Stimulated activated CD4-positive, alpha-beta T cell treated with anti-CD3 and anti-CD28 coated beads, Interleukin-15, amount 100 ng/mL, for 24 hours (primary cell): ENCODE measurements at places on chromosomes 6 and 20.

DNA sequence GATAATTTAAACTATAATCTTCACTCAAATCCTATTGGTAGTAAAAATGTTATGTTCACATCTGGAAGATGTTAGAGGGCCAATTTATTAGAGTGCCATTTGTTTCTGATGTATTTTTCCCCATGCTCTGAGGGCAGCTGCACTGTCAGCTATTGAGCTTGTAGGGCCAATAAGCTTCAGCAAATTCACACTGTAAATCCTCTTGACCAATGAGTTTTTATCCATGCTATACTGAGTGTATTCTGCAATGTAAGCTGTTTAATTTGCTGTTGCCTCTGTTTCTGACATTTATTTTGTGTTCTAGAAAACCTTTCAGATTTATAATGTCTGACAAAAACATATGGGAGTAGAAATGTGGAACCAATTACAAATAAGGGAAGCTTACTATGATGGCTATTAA is 62.6 kb downstream of the OGFRL1 start:
- no peak for DNase-seq

GRCh38 chr20:1629321-1629720 is 9.5 kb upstream of the SIRPB1 start:
- no peak for DNase-seq

DNA sequence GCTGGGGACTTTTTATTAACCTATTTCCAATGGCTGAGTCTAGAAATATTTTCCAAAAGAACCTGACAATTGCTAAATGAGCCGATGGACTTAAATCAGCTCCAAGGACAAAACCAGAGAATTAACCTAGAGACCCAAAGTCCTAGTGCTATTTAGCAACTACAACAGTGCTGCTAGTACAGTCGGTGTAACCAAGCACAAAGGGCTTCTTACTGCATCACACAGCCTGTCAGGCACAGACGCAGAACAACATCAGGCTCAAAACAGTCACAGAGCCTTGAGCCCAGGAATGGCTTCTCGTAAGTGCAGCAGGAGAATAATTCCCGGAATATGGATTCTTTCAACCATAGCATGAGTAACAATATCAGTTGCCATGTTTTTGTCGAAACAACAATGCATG is 70.0 kb downstream of the GFOD1 start:
- DNase-seq: no peak

GRCh38 chr6:129755787-129756186 is 45.8 kb upstream of the ARHGAP18 start:
- no peak for DNase-seq

GRCh38 chr20:9572670-9573069 is 58.3 kb downstream of the LAMP5 start:
- no peak for DNase-seq

DNA sequence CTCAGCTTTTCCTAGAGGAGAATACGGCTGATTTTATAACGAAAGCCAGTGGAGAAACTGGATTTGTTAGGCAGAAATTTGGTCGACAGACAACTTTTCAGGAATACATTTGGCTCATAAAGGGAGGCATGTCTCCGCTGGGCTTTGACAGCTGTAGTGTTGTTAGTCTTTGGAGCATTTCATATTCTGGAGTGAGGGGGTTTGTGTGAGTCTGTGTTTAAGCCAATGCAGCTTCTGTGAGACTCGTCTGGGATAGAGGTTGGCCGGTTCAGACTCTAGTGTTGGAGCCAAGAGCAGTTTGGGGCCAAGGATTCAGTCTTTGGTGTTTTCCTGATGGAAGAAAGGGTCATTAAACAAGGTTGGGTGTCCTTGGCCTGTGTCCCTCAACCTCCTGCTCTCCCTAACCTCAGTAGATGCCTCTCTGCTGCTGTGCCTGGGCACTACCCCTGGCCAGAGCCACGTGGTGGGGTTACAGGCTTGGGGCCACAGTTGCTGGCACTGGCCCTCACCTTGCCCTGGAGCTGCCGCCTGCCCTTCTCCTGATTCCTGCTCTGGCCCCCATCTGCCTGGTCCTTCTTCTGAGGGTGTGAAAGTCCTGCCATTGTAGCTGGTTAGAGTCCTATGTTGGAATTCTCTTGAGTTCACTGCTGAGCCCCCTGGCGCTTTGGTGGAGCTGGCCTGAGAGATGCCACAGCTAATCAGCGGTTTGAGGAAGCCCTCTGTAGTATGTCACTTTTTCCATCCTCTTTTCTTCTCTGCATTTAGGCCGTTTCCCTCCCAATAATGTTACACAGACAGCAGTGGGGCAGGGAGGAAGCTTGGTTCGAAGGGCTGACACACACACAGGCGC is 6.9 kb downstream of the PTK7 start:
- no peak for DNase-seq

DNA sequence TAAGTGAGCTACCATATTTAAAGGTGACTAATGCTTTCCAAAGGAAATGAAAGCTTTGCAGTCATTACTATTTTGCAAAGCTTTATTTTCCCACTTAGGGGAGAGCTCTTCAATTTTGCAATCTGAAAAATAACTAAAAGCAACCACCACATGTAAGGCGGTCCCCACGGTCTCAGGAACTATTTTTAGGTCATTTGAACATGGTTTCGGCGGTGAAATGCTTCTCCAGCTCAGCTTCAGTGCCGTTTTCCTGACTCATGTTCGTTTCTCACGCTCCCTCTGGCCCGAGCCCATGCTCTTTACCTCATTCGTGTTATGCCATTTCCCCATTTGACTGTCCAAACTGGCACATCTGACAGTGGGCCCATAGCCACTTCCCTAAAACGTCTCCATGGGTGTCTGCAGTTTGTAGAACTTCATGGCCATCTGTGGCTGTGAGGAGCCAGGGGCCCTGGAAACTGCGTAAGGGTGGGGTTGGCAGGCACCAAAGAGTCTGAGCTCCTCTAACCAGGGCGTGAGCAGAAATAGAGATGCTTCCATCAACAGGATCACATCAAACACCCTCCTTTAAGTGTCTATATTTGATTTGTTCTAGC is 46.5 kb downstream of the ADTRP start:
- peak; percentile 83 for DNase-seq

DNA sequence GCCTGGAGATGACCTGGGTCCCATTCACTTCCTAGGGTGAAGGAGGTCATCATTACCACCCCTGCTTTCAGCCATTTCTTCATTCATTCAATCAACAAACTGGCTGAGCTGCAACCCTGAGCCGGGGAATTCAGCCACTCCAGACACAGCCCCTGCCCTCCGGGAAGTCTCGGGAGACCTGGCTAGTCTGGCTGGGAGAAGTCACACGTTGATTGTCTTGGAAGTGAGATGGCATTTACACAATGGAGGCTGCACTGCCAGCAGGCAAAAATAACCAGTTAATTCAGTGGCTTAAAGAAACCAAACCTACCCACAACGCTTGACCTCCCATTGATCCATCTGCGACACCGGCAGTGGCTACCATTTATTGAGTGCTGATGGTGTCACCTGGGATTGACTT is 2.0 kb upstream of the PMEPA1 start:
- DNase-seq: no peak

- DNase-seq: no peak
Observed at GRCh38 chr20:2429051-2429450, 41.5 kb downstream of the SNRPB start.

DNA sequence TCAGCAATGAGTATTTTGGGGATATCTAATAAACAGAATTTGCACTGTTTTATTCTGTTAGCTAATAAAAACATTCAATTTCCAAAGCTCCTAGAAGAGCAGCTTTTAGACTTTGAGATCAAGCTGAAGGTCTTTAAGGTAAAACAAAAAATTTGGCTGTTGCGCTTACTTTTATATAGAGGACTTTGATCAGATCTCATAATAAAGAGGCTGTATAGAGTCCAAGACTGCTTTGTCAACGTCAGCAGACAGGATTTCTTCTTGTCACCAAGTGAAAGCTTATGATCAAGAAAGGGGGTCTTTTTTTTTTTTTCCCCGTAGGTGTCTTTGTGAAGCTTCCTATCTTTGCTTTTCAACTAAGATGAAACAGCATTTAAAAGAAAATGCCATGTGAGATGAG is 556.5 kb upstream of the SLC35B3 start:
- DNase-seq: no peak

GRCh38 chr6:107727096-107727757 is 96.9 kb downstream of the SCML4 start:
- no peak for DNase-seq

DNA sequence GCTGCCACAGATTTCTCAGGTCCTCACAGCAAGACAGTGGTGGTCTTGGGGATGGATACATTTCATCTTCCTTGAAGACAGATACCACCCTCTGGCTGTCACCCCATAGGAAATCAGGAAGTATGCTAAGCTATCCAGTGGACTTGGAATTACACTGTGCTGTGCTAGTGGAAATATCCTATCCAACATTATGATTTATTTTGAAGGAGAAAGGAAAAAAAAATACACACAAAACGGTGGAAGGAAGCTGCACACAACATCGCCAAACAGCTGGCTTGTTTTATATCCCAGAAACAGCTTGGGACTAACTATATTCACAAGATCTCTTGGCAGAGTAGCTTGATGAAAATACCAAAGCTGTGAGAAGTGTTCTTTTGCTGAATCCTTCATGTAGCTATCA is 257.6 kb downstream of the LAMA2 start:
- no peak for DNase-seq

DNA sequence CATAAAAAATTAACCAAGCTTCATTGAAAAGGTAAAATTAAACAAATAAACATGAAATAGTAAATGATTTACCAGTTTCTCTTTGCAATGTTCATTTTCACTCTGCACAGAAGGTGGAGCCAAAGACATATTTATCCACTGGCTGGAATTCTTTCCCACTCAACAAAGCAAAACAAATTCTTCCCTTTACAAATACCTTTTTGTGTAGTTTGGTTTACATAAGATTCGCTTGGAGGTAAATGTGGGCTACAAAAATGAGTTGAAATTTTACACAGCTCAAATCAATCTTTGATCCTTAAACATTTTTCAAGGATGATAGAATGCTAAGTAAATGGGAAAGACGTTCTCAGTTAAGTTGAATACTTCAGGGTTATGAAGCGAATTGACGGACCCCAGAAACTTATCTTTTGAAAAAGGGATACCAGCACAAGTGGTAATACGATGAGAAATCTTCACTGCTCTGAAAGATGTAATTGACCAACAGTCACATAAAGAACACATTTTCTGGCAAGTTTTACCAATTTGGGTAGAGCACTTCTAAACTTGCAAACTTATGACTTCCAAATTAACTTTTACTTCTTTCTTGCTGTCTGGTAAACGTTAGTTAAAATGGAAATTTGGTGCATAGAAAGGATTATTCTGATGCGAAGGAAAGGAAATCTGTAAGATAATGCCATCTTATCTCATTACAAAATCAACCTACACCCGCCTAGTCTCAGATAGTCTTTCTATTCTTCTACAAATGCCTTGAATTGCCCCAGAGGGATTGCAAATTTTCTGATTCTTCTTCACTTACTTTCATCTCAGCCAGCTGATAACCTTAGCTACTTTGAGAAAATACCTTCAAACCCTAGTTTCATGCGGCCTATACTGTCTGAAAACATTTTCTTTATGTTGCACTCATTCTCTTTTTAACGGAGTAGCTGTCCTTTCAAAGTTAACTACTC is 4.7 kb upstream of the GJA1 start:
- no peak for DNase-seq

- peak; percentile 59 for DNase-seq
Observed at GRCh38 chr20:20360464-20360863, 7.4 kb upstream of the INSM1 start.

- peak; percentile 59 for DNase-seq
Observed at GRCh38 chr6:155050311-155050710, 55.2 kb downstream of the TIAM2 start.

GRCh38 chr6:7324520-7324919 is 11.5 kb upstream of the SSR1 start:
- DNase-seq: no peak

DNA sequence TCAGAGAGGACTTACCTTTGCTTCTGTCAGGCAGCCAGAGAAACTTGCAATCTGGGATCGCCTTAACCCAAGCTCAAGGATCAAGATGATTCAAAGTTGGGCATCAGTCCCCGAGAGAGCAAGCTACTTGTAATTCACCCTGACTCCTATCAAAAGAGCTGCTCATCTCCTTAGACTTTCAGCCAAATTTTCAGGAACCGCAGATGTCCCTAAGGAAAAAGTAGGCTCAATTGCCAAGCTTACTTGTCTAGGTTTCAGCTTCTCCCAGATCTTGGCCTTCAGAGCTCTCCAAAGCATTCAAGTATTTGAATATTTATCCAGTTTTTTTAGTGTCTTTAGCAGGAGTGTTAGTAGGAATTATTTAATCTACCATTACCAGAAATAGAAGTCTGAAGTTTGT is 434.1 kb upstream of the MMS22L start:
- no peak for DNase-seq

DNA sequence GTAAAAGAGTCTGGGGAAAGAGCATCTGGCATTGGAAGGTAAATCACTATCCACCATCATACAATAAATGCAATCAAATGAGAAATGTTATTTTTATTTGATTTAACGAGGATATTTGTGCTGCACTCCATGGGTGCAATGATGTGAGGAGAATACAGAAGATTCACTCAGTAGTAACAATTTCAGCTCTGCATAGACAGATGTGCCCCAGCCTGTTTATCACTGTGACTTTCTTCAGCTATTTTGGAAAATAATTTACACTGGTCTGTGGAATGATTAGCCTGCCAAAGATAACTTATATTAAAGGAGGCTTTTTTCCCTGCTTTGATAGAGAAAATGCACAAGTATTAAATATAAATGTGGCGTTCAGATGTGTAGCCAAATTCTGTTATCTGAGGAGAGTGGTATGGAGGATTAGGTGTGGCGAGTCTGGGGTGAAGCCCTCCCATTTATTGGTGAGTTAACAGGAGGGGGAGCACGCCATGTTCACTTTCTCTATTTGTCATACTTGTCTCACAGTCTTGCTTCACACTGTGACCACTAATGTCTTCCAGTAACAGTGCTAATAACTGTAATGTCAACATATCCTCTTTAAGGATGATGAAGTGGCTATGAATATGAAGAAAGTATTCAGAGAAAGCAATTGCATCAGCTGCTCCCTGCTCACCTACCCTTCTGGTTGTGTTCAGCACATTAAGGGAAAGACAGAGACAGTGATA is 645.6 kb downstream of the MMUT start:
- DNase-seq: no peak

- no peak for DNase-seq
Observed at GRCh38 chr20:41293269-41294037, 24.1 kb downstream of the ZHX3 start.

DNA sequence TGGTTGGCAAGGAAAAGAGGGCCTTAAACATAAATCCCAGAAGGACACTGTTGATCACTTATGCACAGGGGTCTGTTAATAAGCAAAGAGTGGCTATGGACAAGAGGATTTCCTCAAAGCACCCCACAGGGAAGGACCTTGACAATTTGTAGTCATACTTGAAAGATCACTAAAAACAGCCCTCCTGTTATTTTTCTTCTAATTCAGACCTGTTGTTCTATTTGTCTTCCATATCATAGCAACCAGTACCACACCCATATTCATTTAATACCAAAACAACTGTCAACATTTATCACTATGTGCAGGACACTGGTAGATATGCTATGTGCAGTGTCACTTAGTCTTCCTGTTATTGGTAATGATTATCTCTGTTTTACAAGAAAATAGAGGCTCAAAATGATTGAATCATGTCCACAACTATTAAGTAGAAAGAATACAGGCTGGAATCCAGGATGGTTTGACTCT is 3.2 kb upstream of the DYNLRB1 start:
- DNase-seq: no peak

GRCh38 chr20:42635699-42636411 is 553.9 kb downstream of the PTPRT start:
- DNase-seq: no peak

- DNase-seq: peak; percentile 52
Observed at GRCh38 chr6:152981989-152982903, 595 bp downstream of the FBXO5 start.

GRCh38 chr20:53884859-53885541 is 185.4 kb downstream of the BCAS1 start:
- DNase-seq: peak; percentile 69

GRCh38 chr20:59032713-59033059 is 551 bp upstream of the ATP5F1E start:
- DNase-seq: no peak
